G401 (cell line): ENCODE measurements at places on chromosomes 7 and 10.

- DNase-seq: no peak
Measured at GRCh38 chr7:131578602-131579001, 22.2 kb upstream of the PODXL start.

DNA sequence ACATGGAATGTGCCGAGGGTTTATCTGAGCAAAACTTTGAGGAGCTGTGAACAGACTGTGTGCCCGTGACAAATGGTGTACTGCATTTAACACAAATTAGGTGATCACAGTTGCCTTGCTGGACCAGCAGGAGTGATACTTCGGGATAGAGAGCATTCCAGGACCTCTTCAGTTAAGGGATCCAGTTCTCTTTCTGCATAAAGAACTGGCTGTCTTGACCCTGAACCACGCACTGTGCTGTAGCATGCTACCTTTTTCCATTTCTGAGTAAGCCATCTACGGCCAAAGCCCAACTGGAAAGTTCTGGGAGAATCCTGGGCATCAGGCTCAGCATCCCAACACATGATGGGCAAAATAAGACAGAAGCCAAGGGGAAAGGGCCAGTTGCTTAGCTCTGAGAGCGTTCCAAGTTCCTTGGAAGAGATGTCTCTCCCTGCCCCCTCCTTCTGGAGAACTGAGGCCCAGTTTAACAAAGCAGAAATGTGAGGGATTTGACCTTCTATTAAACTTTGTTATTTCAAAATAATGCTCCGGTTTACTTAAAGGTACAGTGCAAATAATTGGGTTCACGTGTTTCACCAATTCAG lies 37.9 kb upstream of the ADD3 start:
- no peak for DNase-seq

GRCh38 chr10:102291221-102291905 lies 46.0 kb downstream of the GBF1 start:
- peak; percentile 80 for DNase-seq

- peak; percentile 72 for DNase-seq
Measured at GRCh38 chr10:101693978-101694673, 844 bp downstream of the FBXW4 start.

DNA sequence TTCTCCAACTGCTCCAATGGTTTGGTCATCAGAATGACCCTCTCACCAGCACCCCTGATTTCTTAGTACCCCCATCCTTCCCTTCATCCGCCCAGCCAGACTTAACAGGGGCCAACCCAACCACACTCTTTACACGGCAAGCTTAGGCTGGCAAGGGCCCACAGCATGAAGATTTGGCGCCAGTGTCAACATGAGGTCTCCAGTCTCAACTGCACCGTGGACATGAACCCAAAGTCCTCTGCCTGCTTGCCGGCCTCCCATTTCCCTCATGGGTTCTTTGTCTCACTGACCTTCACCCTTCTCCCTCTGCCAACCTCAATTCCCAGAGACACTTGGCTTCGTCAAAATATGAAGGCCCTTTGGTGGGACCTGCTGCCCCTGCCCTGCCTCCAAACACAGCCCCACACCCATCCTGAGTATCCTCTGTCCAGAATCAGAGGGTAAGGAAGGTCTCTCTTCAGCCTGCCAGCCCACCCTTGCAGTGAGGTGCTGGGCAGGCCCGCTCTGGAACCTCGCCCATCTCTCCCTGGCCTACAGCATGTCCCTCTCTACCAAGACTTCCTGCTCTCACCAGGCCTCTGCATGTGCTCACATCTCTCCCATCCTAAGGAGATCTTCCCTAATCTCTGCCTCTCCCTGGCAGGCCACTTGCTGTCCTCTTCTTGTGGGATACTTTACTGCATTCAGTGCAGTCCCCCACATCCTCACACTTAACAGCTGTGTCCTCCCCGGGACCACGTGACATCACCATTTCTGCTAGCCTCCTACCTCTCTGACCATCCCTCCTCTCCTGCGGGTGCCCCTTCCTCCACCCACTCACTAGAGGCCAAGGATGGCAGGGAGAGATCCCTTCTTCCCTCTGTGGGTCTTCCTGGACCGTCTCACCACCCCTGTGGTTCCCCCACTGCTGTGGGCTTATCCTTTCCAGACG lies 91.7 kb upstream of the ZMIZ1 start:
- no peak for DNase-seq

GRCh38 chr10:131644289-131644688 lies 256.5 kb upstream of the PPP2R2D start:
- no peak for DNase-seq

GRCh38 chr7:143953421-143953820 lies 1.2 kb upstream of the OR2F1 start:
- DNase-seq: no peak

DNA sequence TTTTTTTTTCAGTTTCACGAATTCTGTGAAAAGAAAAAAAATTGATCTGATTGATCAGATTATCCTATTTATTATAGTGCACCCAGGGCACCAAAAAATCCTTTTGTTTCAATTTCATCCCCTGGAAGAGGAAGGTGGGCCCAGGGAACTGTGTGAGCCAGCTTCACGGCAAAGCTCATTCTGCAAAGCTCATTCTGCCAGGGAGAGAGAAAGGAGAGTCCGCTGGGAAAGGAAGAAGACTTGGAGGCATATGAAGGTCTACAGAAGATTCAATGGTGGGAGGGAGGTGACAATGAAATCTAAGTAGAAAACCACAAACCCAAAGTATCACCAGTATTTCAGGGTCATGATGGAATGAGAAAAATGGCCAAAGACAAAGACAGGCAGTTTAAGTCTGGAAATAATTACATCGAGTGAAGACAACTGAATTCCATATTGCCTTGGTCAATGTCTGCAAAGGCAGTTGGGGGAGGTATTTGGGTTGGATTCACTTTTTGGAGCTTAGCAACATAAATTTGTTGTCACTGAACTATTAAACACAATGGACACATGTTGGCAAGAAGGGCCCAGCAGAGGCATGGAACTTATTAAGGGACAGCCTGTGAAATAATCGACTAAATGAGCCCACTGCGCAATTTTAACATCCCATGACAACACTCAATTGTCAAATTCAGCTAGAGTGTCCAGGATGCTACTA lies 587.8 kb upstream of the MKI67 start:
- DNase-seq: no peak

GRCh38 chr7:22931011-22931410 lies 82.9 kb downstream of the HYCC1 start:
- no peak for DNase-seq

GRCh38 chr7:625376-625971 lies 101.0 kb upstream of the DNAAF5 start:
- DNase-seq: no peak

DNA sequence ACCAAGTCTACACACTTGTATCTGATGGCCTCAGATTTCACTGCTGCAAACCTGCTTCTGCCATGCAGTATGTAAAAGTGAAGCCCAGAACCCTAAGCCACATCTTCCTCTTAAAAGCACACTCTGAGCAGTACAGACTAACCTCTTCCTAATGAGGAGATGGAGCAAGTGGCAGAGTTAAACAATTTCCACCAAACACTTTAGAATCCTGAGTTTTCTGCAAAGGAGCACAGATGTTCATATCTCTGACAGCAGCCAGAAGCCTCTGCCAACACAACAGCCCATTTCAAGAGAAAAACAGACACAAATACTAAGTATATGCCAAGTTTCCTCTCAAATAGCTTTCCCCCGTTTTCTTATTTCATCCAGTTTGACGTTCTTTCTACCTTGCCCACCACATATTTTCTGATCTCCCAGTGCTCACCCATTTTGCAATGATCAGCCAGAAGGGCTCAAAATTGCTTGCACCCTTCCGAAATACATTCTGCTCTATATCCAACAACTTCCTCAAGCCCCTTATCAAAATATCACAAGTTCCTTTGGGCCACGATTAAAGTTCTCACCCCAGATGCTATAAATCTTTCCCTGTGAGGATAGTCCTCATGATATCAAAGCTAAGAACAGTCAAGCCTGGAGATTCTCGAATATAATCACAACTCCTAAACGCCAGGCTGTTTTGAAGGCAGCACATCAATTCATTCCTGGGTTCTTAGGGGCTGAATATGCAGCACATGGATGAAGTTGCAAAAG lies 27.5 kb downstream of the ELMO1 start:
- DNase-seq: no peak

DNA sequence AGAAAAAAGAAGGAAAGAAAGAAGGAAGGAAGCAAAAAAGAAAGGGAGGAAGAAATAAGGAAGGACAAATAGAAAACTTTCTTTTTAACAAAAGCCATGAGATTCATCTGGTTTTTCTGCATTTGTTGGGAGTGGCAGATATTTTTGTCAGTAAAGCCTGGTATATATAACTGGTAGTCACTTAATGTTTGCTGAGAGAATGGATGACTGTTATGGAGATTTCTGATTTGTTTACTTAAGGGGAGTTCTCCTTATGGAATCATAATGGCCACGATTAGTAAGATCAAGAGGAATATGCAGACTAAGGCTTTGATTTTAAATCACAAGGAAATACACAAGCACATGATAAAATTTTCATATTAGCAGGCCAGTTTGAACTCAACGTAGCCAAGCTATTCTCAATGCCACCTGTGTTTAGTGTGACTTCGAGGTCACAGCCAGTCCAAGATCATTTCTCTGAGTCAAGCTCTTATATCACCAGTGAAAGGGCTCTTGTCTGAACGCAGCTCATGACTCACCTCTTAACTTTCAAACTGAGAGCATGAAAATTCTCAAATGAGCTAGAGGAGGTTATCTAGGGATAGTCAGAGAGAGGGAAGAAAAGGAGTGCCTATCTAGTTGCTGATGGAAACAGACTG lies 445.1 kb upstream of the ZMIZ1 start:
- no peak for DNase-seq

DNA sequence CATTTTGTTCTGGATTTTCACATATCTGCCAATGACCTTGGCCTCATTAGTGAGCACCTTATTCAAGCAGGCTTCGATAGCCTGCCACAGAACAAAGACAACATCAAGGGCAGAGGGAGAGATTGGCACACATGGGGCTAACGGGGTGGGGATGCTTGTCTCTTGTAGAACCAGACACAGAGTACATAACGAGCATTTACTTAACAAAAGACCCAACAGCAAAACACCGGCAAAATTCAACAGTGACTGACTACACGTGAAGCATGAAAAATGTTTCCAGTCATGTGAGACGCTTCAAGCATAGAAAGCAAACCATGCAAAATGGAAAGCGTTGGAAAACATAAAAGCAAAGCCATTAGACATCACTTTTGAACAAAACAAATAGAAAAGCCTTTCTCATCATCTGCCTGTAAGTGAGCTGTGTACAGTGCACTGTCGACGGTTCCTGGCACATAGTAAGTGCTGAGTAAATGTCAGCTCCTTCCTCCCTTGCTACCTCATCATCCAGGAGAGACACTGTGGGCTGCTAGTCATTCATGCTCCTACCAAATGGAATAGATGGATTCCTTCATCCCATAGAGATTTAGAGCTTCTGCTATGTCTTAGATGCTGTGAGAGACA lies 134.4 kb upstream of the AGK start:
- DNase-seq: no peak

- no peak for DNase-seq
Measured at GRCh38 chr7:54111814-54112511, 430.2 kb upstream of the VSTM2A start.

DNA sequence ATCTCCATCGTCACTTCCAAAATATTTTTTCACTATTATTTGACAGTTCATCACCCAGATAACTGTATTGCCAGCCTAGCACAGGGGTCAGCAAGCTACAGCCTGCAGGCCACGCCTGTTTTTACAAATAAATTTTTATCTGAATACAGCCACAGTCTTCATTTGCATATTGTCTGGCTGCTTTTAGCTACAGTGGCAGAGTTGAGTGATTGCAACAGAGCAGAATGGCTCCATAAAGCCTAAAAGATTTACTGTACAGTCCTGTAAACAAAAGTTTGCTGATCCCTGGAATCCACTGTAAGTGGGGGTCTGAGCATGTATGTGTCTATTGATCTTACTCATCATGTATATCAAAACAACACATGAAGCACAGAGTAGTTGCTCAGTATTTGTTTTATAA lies 45.9 kb upstream of the GNAI1 start:
- DNase-seq: no peak

DNA sequence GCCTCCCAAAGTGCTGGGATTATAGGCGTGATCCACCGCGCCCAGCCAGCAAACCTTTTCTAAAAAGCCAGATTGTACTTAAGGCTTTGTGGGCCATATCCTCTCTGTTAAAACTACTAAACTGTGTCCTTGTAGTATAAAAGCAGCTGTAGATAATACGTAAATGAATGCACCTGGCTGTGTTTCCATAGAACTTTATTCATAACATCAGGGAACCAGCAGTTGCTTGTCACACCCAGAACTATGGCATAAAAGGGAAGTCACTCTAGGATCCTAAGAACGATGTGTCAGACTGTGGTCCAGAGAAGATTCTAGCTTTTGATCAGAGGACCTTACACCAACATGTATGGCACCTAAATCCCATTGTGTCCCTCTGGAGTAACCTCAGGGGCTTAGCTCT lies 63.0 kb downstream of the DENND2A start:
- DNase-seq: no peak

DNA sequence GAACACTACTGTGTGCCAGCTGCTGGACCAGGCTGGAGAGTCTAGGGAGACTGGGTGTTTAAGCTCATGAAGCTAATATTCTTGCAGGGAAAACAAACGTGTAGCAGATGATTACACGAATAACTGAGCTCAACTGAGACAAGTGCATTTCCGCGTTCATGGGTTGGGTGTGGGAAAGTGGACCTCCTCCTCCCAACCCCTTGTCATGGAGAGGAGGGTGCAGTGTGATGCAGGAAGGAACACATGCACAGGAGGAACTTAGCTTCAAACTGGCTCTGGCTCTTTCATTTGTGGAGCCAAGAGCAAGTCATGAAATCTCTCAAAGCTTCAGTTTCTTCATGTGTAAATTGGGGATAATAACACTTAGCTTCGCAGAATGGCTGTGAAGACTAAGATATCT lies 204.3 kb downstream of the ARHGAP12 start:
- no peak for DNase-seq

DNA sequence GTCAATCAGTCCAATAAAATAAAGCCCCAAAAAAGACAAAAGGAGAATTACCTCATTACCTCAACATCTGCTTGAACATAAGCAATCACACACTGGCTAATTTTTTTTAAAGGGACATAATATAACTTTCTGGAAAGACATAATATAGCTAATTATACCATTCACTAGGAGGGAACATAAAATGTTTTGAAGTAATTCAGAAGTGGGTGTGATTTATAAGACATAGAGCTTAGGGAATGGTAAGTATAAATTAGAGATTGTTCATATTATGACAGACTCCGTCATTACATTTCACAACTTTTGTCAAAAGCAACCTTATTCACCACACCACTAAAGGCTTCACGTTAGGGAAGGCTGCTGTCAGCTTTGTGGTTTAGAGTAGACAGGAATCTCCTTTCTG lies 3.8 kb downstream of the SHTN1 start:
- DNase-seq: no peak

DNA sequence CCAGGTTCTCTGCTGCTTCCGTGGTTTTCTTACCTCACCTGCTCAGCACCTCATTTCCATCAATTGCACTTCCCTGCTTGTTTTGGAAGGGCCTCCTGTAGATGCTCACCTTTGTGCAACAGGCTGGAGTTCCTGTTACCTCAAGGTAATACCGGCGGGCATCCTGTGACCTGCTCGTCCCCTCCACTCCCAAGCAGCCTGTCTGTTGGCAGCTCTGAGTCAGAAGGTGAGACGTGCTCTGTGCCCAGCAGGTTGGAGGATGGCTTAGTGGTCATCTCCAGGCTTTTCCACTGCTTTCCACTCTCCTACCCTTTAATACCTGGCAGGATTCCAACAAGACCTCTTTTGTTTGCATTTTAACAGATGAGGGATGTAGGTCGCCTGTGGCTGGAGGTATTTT lies 86.0 kb downstream of the CAMK1D start:
- DNase-seq: no peak

GRCh38 chr7:52715701-52716100 lies 319.7 kb upstream of the POM121L12 start:
- DNase-seq: no peak

GRCh38 chr10:103481974-103482531 lies 3.0 kb upstream of the CALHM3 start:
- peak; percentile 72 for DNase-seq
